ENCODE measurements at places on chromosomes 1 and 21.
A peak's percentile ranks its signal among the peaks of the same experiment; 100 is the strongest.

- DNase-seq = no peak
These were observed 40.5 kb upstream of the SYT2 start for GRCh38 chr1:202750761-202751160.

GRCh38 chr1:21524686-21525339, 15.6 kb downstream of the ALPL start:
- no peak for DNase-seq

DNA sequence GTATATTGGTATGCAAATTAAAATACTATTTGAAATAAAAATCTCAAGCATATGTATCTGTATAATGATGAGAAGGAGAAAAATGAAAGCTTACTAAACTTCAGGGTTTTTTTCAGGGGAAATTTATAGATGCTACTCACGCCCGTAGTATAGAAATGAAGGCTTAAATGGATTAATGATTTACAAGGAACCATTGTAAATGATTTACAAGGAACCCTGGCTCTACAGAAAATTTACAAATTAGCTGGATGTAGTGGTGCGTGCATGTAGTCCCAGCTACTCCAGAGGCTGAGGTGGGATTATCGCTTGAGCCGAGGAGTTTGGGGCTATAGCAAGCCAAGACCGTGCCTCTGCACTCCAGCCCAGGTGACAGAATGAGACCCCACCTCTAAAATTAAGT, 150.5 kb downstream of the PCBP3 start:
- DNase-seq = no peak

DNA sequence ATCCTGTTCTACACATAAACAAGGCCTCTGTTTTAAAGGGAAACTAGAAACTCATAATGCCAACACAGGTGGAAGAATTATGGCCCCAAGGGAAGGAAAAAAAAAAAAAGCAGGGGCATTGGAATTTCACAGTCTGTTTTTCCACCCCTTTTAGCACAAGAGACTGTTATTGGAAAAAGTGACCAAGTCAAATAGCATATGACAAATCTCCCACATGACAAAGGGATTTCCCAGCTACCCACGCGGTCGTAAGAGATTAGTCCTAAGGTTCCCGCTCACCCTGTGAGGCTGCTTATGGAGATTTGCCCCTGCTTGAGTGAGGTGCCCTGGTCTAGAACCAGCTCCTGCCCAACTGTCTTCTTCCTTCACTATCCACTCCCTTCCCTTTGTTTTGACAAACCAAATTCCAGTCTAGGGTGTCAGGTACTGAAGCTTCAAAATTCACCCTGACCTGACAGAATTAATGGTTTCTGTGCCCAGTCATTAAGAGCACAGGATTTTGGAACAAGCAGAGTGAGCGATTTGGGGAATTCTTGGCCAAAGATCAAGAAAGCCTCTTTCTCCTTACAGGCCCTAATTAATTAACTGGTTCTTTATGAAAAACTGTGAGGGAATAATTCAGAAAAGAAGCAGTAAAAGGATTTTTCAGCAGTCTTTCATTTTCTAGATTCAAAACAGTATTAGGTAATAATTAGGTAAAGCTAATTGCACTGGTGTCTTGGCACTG, 107.3 kb downstream of the NMNAT2 start:
- DNase-seq = no peak

DNA sequence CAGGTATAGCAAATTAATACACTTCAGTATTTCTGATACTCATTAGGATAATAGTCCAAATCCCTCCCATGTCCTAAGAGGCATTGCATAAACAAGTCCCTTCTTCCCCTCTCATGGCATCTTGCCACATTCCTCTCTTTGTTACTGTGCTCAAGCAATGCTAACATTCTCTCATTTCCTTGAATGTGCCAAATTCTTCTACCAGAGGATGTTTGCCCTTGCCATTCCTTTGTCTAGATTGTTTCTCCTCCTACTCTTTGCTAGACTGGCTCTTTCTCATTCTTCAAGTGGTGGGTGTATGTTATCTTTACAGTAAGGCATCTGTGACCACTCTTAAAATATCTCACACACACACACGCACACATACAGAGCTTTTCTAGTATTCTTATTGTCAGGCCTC, 621.0 kb upstream of the CXADR start:
- DNase-seq = peak; percentile 26

- no peak for DNase-seq
These were observed 17.2 kb upstream of the GFI1 start for GRCh38 chr1:92503926-92504285.

DNA sequence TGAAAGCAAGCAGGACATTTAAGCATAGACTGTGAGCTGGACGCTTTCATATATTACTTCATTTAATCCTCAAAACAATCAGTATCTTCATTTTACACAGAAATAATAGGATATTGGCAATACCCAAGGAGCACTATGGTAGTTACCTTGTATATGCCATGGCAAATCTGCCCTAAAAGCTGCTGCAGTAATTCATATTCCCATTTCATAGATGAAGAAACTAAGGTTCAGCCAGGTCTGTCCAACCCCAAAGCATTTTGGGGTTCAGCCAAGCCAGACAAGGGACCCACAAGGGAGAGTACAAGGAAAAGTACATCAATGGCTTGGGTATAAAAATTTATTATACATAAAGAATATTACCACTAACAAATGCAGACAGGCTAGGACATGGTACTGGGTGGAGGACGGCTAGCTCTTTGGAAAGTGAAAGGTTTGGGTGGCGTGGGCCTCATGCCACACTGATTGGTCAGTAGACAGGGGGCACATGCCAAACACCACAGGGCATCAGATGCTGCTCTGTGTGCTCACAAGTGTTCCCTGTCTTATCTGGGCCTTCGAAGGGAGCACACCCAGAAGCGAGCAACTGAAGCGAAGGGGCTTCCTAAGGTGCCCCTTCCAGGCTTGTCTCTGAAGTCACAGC, 23.9 kb upstream of the PTAFR start:
- DNase-seq = no peak

GRCh38 chr1:231383159-231383860, 38.8 kb downstream of the EGLN1 start:
- no peak for DNase-seq

DNA sequence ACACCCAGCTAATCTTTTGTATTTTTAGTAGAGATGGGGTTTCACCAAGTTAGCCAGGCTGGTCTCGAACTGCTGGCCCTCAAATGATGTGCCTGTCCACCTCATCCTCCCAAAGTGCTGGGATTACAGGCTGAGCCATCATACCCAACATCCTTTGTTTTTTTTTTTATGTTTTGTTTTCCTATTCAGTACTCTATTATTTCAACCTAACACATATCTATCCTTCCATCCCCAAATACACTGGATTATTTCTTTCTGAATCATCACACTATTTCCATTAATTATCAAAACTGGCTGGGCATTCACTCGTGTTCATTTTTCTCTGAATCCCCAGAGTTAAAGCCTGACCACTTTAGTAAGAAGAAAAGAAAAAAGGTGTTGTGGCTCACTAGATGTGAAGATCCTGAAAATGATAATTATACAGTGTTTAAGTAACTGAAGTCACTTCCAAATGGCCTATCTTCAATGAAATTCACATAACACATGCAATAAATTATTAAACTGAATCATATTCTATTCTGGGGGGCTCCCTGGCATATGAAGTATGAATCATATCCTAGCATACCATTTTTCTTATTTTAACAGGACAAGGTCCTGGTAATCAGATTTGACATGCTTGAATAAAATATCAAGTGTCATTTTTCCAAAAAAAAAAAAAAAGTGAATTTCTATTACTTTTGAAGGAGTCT, 1754.2 kb downstream of the BRINP3 start:
- no peak for DNase-seq

GRCh38 chr1:22533244-22533895, 29.9 kb upstream of the EPHA8 start:
- DNase-seq = no peak

All from NCI-H2029 (cell line).